ENCODE measurements at places on chromosomes 11 and 22.

- DNase-seq, result no peak
These were observed 76.6 kb downstream of the ST3GAL4 start for GRCh38 chr11:126432065-126432461.

GRCh38 chr22:33054001-33054675 is 4.0 kb downstream of the SYN3 start:
- no peak for DNase-seq

- no peak for DNase-seq
These were observed 2.5 kb upstream of the ADM start for GRCh38 chr11:10302359-10302743.

DNA sequence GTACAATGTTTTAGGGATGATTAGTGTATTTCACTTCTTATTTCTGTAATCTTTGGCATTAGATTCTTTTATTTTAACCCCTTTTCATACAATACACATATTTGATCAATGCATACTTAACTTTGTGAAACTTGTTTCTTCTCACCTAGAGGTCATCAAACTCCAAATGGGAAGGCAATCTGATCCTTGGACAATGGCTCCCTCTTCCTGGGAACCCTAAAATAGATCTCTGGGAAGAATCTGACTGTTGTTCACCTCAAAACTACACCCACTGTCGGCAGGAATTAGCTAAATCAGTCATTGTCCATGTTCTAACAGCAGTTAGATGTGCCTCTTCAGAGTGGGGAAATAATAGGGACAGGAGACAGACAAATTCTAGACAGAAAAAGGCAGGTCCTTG is 707.4 kb upstream of the CHORDC1 start:
- DNase-seq, result no peak

DNA sequence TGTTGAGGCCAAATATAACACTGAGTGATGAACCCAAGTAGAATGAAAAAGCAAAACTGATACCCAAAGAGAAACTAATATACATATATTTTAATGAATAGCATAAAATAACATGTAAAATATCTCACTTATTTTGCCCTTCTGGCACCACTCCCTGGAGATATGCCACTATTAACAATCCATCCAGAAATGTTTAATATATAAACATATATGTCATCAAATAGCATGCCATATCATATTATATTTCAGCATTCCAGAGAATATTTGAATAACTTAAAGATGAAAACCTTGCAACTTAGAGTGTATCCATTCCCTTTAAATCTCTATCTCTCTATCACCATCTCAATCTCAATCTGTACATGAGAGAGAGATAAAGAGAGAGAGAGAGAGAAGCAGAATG is 1073.3 kb upstream of the RAG2 start:
- DNase-seq, result no peak

GRCh38 chr11:118740892-118741291 is 50.1 kb downstream of the DDX6 start:
- DNase-seq, result no peak

DNA sequence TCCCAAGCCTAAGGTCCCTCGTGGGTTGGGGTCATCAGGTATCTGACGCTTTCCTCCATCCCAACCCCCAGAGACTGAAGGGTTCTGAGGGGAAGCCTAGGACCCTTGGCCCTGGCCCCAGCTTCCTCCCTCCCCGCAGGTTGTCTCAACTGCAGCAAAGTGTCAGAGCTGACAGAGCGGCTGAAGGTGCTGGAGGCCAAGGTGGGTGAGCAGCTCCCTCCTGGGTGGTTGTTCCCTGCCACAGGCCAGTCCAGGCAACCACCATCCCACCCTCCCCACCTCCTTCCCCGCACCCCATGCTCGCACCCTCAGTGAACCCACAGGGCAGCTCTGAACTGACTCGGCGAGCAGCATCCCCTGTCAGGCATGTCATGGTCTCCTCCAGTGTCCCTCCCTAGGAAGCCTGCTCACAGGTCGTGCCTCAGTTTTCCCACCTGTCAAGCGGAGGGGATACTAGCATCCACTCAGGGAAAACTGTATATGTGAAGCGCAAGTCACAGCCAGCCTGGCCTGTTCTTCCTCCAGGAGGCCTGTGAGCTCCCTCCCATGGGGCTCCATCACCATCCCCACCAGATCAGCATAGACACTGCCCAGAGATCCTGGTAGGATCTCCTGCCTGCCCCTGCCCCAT is 20.8 kb downstream of the EMID1 start:
- DNase-seq, result no peak

GRCh38 chr11:65002706-65003105 is 5.9 kb upstream of the BATF2 start:
- no peak for DNase-seq
